ENCODE measurements at places on chromosomes 7 and 10. TPM values are rescaled to one million over a fixed set of nuclear protein-coding genes. Genes with fewer than 3 reads are reported as not detected.
A peak's percentile ranks its signal among the peaks of the same experiment; 100 is the strongest.

DNA sequence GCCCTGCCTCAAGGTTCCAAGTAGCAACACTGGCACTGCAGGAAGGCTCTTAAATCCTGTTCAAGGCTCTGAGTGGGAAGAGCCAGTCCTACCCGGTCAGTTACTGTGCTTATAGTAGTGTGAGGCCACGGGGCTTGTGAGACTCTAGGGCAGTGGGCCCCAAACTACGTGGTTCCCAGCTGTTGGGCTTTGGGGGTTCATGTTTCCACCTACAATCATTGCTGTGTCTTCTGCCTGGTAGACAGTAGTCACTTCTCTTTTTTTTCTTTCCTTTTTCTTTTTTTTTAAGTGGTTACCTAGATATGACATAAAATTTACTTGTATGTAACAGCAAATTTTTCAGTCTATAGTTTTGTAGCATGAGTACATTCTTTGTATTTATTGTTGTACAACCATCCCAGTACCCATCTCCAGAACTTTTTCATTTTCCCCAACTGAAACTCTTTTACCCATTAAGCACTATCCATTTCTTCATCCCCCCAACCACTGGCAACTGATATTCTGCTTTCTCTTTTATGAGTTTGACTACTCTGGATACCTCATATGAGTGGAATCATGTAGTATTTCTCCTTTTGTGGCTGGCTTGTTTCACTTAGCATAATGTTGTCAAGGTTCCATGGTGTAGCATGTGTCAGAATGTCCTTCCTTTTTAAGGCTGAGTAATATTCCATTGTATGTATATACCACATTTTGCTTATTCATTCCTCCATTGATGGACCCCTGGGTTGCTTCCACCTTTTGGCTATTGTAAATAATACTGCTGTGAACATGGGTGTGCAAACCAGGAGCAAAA lies 7.7 kb downstream of the UBTD1 start:
- no peak for DNase-seq

GRCh38 chr10:14282276-14282675 lies 48.4 kb downstream of the FRMD4A start:
- no peak for DNase-seq

- DNase-seq: no peak
Observed at GRCh38 chr10:1284076-1284475, 227.9 kb downstream of the WDR37 start.

GRCh38 chr10:82288461-82288881 lies 413.5 kb downstream of the NRG3 start:
- no peak for DNase-seq

GRCh38 chr7:94941844-94942632 lies 34.6 kb downstream of the PPP1R9A start:
- no peak for DNase-seq

DNA sequence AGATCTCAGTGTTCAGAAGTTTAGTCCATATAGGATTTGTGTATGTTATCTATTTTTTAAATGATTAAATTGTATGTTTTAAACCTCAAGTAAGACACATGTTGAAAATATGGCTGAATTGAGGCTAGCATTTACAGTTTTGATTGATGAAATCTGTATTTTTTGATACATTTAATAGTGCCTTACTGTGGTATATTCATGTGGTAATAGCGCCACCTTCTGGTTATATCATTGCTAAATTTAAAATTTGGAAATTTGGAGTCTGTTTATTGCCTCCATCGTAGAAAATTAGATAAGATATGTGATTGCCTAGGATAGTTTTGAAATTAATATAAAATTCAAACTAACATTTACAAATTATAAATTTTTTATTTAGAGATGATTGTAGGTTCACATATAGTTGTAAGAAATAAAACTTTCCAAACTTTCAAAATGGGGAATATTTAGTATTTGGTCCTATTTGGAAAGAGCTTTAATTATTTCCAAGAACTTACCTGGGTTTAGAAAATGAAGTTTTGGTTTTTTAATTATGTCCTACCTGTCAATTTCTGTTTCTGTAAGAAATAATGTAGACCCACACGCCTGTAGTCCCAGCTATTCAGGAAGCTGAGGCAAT lies 19.1 kb upstream of the ARMS2 start:
- DNase-seq: no peak

DNA sequence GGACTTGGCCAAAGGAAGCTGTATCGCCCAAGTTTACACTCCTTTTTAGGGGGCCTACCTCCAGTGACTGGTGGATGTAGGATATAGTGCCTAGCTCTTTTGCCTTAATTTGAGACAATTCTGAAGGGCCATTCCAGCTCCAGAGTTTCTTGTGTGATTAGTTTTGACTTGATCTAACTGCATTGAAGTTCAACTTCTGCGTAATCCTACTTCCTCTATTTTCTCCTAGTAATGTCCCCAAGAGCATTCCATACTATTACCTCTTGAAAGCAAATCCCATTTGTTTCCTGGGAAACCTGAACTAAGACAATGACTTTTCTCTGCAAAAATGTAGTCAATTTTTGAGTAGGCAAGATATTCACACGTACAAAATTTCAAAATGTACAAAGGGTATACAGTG lies 4.7 kb upstream of the H2AZ2 start:
- DNase-seq: no peak

DNA sequence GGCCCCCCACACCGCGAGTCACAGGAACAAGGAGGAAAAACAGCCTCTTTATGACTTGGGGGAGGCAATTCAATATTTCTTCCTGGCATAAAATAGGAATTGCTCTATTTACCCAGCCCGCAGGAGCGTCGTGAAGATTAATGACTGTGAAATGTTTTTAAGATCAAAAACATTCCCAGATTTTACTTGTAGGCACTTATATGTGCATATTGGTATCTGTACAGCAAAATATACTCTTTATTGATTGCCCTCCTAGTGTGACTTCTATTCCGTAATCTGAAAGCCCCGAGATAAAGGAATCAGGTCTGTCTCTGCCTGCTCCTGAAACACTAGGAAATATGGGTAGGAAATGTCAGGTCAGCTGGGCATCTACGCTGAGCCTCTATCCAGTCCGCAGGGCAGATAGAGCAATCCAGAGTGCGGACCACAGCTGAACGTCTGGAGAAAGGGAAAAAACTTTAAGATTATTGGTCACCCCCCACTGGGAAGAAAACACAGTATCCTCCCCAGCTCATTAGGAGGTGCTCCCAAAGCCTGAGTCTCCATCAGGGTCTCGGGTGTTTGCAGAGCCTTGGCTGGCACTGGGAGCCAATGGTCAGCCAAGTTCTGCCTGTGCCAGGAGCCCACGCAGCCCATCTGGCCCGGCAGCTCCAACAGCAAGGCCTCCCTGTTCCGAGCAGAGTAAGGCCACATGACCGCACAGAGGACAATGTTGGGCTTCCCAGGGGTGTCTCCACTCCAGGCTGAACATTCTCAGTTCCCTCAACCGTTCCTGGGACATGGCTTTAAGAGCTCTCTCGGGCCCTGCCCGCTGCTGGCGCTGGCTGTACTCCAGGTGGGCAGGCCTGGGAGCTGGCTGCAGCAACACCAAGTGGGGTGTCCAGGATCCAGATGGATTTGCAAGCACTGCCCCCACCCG lies 7.7 kb downstream of the CTBP2 start:
- peak; percentile 84 for DNase-seq

DNA sequence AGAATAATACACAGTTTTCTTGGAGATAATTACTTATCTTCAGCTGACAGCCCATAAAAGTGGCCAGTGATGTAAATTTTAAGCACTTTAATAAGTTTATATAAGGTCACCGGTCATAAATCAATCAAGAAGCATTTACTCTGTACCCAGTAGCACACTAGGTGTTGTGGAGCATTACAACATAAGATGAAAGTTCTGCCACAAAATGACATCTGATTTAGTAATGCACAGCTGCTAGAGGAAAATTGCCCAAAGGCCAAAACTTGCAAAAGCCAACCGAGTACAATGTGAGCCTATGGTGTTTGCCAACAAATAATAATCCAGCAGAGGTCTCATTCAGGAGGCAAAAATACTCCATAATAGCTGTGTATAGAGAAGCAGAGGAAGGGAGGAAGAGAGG lies 63.6 kb downstream of the GPR37 start:
- no peak for DNase-seq

- no peak for DNase-seq
Observed at GRCh38 chr10:71382757-71383156, 14.0 kb upstream of the CDH23 start.

GRCh38 chr7:73518470-73518869 lies 3.6 kb downstream of the BAZ1B start:
- DNase-seq: no peak

GRCh38 chr10:89122433-89123051 lies 84.6 kb downstream of the CH25H start:
- DNase-seq: no peak

GRCh38 chr7:45665172-45665571 lies 91.0 kb downstream of the ADCY1 start:
- peak; percentile 9 for DNase-seq

DNA sequence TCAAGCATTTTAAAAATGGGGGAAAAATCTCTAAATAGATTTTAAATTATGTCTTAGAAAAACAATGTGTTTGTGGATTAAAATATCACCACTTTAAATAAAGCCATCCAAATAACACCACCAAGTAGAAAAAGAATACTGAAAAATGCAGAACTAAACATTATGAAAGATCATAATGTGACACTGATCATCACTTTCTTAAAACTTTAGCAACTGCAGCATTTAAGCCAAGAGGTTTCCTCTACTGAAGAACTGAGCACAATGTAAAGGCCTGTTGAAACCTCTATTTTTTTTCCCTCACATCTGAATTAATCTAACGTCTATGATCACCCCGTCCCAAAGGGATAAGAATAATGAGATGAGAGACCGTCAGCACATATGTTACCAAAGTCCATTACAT lies 18.6 kb downstream of the MINDY3 start:
- no peak for DNase-seq

GRCh38 chr10:12839941-12840611 lies 161.4 kb downstream of the CCDC3 start:
- no peak for DNase-seq

- DNase-seq: no peak
Observed at GRCh38 chr7:111869280-111869679, 307.0 kb upstream of the IMMP2L start.

DNA sequence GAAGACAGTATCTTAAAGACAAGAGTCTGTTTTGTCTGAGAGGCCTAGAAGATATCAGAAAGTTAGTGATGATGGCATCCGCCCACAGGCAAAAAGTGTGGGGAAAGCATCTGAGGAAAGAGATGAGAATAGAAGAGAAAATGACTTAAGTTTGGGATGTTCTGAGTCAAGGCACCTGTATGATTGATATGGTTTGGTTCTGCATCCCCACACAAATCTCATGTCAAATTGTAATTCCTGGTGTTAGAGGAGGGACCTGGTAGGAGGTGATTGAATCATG lies 568.2 kb upstream of the MGMT start:
- no peak for DNase-seq

RUFY2 gene
- total RNA-seq: 12.0 TPM

CTBP2 gene
- 35.9 TPM for total RNA-seq

GPR37 gene
- 0.13 TPM for total RNA-seq

GNAT3 gene
- total RNA-seq: not detected

CPEB3 gene
- 8.3 TPM for total RNA-seq

WNT8B gene
- not detected for total RNA-seq

CARD11 gene
- total RNA-seq: 0.32 TPM

VWDE gene
- 0.38 TPM for total RNA-seq

FRMD4A gene
- 23.7 TPM for total RNA-seq

HSPA14 gene
- total RNA-seq: 7.3 TPM

Data from cardiac septum (tissue), 1 donor.